ENCODE measurements at places on chromosomes 7 and 10.

DNA sequence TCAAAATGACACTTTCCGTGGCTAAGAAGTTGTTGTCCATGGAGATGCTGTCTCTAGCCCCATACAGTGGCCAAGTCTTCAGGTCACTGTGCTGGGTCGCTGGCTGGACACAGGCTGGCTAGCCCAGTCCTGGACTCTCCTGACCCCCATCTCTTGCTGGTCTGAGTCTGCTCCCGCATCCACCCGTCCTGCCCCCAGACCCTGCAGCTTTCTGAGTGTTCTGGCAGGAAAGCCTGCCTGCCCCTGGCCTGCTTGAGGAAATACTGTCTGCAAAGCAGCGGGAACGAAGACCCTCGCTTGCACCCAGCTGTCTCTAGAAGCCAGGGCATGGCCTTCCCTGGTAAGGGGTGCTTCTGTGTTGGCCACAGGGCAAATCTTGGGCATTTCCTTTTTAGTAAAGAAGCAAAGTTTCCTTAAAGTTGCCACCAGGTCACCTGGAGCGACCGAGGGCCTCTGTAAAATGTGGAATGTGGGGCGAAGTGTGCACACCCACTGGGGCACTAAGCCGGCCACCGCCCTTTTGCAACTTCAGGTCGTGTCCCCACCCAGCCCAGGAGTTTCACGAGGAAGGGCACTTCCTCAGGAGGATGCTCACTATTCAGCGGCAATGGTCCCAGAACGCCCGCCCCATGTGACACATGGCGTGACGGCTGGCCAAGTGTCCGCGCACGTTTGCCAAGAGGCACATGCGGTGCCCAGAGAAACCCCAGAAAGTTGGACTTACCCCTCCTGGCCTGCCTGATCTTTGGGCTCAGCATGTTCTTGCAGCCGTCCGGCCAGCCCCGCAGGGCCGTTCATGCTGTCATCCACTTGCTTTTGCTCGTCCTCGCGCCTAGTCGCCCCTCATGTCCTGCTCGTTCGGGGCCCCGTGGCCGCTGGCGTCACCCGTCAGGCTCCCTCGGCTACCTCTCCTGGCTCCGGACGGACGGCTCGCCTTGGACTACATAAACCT is 558 bp downstream of the ARHGAP22 start:
- no peak for DNase-seq

DNA sequence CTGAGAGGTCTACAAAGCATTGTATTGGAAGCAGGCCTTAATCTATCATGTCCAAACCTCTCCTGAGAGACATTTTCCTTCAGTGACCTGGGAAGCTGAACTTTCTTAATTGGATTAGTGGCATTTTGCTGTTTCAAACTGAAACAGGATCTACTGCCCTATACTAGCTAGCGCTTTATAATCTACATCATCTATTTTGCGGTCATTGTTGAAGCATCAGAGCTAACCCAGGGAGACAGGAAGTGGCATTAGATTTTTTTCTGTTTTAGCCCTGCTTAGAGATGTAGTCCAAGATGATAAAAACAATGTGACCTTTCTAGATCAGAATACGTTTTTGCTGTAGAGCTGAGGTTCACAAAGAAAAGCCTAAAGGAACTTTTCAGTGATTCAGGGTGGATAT is 147.4 kb upstream of the AGR3 start:
- DNase-seq: peak; percentile 21

DNA sequence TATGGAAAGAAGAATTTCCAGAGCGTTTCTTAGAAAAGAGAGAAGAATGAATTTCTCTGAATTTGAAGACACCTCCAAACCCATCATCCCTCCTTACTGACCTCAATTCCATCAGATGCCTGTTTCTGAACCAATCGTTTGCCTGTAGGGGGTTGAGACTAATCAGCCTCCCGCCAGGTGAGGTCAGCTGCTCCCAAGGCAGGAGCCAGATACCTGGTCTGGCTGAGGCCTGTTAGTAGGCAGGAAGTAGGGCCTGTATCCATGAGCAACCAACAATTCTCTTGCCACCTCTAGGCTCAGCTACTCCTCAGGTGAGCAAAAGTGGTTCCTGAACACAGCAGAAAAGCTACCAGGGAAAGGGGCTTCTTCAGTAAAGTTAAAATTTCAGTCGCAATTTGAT is 50.3 kb downstream of the HTR5A start:
- DNase-seq: no peak

DNA sequence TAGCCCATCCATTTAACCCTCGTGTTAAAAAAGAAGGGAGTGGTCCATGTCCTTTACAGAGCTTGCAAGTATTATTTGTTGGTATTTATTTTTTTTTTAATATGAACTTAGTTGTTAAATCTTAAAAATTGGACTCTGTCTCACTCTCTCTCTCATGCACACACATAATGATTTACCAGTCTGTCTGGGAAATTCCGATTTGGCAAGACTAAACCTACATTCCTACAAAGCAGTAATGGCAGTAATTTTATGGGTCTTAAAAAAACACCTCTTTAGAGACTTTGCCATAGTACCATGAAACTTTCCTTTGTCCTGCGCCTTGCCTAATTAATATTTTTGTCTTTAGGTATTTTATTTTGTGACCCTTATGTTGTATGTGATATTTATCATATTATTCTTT is 239.5 kb upstream of the PPP1R3A start:
- DNase-seq: no peak

GRCh38 chr10:126157189-126157588 is 231.1 kb downstream of the ADAM12 start:
- DNase-seq: no peak

DNA sequence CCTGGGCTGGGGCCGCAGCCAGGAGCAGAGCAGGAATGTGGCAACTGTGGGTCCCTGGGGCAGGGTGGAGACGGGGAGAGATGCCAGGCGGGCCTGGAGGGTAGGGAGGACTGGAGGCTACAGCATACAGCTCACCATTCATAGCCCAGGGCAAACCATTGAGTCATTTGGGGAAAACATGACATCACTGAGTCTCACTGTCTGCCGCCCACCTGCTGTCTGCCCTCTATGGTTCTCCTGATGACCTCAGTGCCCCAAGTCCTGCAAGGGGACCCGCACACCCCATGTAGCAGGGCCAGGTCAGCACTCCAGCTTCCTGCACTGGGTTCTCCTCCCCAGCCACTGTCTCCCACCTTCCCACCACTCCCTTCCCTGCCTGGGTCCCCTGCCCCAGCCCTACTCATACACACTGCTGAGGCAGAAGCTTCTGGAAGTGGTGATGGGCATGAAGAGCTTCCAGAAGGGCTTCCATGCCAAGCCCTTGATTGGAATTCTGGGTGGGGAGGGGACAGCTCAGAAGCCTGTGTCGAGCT is 10.4 kb downstream of the CHST3 start:
- no peak for DNase-seq

GRCh38 chr10:43233601-43234430 is 33.0 kb downstream of the RASGEF1A start:
- DNase-seq: no peak

DNA sequence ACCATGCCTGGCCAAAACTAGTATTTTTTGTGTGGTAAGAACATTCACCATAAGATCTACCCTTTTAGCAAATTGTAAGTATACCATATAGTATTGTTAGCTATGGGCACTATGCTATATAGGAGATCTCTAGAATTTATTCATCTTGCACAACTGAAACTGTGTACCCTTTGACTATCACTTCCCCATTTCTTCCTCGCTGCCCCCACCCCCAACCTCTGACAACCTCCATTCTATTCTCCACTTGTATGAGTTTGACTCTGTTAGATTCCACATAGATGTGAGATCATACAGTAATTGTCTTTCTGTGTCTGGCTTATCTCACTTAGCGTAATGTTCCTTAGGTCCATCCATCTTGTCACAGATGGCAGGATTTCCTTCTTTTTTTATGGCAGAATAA is 3.6 kb downstream of the CASP7 start:
- no peak for DNase-seq

GRCh38 chr10:91799612-91799975 is 1.4 kb downstream of the TNKS2 start:
- DNase-seq: no peak

DNA sequence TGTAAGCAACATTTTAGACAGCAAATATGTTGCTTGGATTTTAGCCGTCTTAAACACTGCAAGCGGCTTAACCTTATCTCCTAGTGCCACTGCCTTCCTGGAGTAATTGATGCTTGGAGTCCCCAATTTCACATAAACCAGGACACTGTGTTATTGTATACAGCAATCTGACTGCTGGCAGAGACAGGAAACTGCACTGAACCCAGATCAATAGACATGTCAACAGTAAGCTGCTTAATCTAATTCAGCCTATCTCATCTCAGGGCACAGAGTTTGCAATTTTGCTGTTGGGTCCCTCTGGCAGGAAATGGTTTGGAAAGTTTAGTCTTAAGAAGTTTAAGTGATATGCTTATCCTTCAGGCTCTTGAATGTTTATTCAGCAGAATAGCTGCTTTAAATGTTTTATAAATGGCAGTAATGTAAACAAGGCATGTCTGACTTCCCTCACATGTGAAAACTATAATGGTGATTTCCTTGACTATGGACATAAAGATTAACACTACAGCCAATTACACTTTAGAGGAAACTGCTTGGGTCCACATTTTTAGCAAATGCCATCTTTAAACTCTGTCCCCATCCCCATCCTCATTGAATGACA is 598.6 kb downstream of the PARD3 start:
- DNase-seq: no peak

DNA sequence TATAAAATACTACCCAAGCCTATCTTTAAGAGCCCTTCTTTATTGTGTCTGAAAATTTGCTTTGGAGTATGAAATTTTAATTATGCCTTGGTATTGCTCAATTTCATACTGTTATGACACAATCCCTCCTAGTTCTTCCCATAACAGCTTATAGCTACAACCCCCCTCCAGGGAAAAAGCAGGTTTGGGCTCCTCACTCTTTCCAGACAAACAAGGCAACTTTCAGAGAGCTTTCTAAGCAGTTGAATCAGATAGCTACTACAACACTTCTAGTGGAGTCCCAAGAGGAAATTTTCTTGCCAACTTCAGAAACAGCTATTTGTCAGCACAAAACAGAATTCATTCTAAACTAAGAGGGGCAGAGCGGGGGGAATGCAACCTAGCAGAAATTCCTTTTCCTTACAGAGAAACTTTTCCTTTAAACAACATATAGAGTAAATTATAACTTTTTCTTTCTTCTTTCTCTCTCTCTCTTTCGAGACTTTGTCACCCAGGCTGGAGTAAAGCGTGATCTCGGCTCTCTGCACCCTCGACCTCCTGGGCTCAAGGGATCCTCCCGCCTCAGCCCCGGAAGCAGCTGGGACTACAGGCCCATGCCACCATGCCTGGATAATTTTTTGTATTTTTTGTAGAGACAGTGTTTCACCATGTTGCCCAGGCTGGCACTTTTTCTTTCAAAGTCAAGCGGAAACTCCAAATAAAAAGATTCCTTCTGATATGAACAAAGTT is 26.0 kb upstream of the JMJD1C start:
- no peak for DNase-seq

- DNase-seq: no peak
Measured at GRCh38 chr7:29135846-29136245, 10.5 kb downstream of the CPVL start.

DNA sequence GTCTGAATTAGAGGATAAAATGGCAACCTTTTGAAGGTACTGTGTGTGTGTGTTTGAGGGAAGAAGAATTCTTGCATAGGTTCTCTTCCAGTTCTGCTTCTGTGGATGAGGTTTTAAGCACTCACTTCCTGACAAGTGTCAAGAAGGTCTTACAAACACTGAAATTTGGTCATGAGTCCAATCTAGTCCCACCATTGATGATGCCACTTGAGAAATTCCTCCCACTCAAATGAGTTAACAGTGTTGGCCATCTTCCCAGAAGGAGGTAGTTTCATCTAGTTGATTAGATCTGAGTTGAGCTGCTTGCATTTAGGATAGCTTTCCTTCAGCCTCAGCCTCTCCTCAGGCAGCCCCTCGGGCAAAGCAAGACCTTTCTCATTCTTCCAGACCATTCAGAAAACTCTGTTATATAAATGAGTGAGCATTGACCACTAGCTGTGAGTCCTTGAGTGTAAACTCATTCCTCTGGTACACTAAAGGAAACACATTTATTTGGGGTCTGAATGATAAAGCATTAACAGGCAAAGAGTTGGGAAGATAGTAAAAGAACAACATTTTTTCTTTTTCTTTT is 189.5 kb downstream of the TRIL start:
- DNase-seq: no peak

DNA sequence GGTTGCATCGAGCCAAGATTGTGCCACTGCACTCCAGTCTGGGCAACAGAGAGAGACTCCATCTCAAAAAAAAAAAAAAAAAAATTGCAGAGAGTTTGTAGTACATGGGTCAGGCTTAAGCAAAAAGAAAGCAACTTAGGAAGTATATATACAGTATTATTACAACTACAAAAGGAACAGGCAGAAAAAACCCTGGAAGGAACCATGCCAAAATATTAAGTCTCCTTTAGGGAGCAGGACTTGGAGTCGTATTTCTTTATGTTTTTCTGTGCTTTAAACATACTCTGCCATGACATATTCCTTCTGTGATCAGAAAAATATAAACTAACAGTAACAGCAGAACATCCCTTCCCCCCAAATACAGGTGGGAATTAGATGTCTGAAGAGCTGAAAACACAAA is 144.4 kb downstream of the CUX1 start:
- no peak for DNase-seq

DNA sequence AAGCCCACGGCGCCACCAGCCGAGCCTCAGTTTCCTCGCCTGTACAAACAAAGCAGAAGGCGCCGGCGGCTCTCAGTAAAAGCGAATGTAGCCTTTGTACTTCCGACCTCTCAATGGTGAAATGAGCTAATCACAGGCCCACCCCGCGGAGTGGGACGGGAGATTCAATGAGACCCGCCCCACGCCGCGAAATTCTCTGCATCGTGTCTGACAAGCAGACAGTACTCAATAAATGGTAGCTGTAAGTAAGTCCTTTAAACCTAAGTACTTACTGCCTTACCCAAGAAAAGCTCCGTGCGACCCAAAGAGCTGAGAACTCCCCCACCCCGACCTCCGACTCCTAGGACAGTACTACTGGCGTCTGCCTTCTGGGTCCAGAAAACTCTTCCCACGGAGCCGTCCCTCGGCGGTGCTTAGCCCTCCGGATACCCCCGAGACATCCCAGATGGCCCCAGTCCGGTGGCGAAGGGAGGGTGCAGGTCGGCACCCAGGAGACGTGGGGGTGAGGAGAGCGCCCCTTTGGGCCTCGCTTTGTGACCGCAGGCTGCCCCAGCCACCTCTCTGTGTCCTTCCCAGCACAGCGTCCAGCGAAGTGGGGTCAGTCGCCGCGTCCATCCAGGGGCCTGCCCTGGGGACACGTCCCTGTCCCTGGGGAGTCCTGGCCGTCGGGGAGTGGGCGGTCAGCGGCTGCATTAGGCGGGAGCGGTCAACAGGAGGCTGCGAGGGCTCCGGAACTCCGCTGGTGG is 972 bp upstream of the CXCL12 start:
- no peak for DNase-seq

- no peak for DNase-seq
Measured at GRCh38 chr7:79785556-79785955, 332.1 kb upstream of the MAGI2 start.
